GM06990 (cell line): ENCODE measurements at places on chromosomes 2 and 18.

- no peak for DNase-seq
These were observed 95.9 kb upstream of the SCG2 start for GRCh38 chr2:223697892-223698645.

DNA sequence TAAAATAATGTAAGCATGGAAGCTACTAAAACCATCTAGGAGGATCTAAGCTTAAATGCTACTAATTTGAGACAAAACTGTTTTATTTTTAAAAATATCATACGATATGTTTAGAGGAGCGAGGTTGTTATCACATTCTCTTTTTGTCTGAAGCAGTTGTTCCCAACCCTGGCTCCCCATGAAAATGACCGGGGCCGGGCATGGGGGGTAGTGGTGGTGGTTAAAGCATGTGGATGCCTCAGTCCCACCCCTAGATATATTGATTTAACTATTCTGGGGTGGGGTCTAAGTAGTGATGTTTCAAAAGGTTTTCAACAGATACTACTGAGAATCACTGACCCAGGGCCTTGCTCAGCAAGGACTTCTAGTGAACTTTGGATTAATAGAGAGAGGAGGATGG lies 359.8 kb downstream of the ALK start:
- DNase-seq, result no peak

- DNase-seq, result no peak
These were observed 262.6 kb upstream of the DCC start for GRCh38 chr18:52077251-52077983.

DNA sequence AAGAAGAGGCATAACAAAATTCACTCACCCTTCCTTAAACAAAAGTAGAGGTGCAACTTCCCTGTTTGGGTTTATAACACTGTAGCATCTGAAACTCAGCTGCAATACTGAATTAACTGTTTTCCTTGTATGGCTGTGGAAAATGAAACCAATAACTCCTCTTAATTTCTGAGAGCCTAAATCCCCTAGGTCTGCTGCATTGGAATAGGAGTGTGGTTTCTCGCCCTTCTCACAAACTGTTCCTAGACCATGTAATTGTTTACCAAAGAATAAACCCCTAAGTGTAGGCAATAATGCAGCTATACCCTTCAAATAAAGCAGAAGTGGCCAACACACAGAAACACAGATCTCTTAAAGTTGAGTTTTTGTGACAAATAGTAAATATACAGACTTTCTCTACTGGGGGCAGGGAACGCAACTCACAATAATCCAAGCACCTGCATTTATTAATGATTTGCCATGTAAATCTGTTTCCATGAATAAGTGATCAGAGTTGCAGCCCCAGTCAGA lies 52.0 kb downstream of the RASGRP3 start:
- no peak for DNase-seq

DNA sequence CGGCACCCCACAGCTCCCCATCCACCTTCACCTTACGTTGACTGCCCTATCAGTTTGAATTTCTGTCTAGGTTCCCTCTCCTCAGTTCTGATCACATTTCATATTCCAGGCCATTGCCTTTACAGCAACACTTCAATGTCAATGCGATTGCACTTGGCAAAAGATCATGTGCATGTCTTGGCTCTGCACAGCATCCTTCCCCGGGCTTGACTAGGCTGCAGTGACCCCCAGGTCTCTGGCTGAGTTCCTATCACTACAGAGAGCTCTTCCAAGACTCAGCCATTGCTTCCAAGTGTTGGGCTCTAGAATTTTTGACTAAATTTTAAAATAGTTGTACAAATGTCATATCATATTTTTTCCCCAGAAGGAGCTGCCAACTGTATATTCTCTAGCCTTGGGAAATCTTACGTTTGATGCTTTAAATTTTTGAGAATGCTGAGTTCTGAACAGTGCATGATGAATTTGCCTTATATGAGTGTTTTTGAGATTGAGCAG lies 103.8 kb upstream of the NEDD4L start:
- no peak for DNase-seq

- no peak for DNase-seq
These were observed 91.5 kb downstream of the MYCN start for GRCh38 chr2:16031848-16032159.

DNA sequence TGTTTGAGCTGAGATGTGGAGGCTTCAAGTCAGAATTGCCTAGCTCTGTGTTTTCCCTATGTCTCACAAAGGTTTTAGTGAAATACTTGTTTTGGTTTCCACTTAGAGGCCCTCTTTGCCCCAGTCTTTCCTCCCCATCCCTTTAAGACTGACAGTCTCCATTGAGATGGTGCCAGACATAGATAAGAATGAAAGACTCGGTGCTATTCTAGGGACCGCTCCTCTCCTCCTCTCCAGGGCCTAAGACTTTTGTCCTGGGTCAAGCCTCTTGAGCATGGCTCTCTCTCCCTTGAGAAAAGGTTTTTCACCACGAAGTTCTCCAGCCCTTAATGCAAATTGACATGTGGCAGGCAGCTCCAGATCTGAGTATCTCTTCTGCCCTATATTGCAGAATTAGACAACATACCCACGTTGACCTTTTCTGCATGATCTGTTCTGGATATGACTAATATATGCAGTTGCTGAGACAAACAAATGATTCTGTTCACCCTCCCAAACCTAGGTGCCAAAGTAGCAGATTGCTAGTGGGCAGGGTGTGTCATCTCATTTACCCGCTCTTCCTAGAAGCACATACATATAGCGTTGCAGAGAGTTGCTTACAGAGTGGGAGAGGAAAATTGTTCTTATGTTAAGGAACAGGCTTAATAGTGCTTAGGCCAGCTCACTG lies 47.5 kb upstream of the ACSL3 start:
- DNase-seq, result peak; percentile 48

GRCh38 chr18:34938090-34938489 lies 103.1 kb upstream of the MAPRE2 start:
- DNase-seq, result no peak

- DNase-seq, result no peak
These were observed 850.7 kb downstream of the CPS1 start for GRCh38 chr2:211407076-211407475.

GRCh38 chr2:236073246-236073645 lies 94.9 kb downstream of the GBX2 start:
- no peak for DNase-seq

DNA sequence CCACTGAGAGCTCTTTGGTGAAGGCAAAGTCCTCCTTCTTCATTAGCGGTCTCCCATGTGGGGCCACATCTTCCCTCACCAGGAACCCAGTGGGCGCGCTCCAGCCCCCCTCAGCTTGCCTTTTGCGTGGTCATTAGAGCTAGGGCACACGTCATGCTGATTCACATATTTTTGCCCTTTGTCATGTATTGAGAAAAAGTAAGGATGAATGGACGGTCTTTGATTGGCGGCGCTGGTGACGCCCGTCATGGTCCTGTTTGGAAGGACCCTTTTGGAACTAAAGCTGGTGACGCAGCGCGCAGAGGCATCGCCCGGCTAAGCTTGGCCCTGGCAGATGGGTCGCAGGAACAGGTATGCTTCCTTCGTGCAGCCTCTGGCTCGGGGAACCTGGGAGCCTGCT lies 3.1 kb downstream of the SLC14A1 start:
- no peak for DNase-seq

- DNase-seq, result no peak
These were observed 267.2 kb downstream of the ZEB2 start for GRCh38 chr2:144252694-144253093.

DNA sequence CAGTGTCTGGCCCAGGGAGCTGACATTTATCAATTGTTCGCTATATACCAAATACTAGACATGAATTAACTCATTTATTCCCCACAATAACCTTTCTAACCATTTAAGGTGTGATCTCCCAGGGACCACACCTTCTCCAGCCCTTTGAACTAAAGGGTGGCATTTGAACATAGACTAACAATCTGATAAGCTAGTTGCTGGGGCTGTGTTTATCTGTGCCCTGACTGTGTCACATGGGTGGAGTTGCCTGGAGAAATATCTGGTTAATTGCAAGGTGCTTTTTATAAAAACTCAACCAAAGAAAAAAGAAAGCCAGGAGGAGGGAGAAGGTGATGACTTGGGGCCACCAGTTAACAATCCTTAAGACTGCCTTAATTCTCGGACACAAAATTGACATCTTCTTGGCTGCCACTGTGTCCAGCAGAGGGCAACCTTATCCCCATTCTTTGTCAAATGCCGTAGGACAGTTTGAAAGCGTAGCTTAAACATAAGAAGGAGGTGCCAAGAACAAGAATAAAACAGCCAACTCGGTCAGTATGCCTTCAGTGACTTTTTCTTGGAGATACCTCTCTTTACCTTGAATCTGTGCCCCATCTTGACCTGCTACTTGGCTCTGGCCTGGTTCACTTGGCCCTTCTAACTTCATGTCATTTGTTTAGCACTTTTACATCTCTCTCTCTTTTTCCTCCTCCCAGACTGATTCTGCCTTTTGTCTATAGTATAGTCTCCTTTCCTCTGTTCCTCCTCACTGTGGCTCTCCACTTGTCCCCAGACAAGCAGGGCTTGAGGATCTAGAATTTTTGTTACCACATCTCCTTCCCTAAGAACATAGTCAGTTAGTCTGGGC lies 183.4 kb downstream of the MYO3B start:
- DNase-seq, result peak; percentile 23

GRCh38 chr2:13504808-13505207 lies 788.1 kb downstream of the TRIB2 start:
- peak; percentile 23 for DNase-seq
